Esophagus muscularis mucosa (tissue), 4 donors: ENCODE measurements at places on chromosomes 11 and 22. TPM values are rescaled to one million over a fixed set of nuclear protein-coding genes. Genes with fewer than 3 reads are reported as not detected.

DNA sequence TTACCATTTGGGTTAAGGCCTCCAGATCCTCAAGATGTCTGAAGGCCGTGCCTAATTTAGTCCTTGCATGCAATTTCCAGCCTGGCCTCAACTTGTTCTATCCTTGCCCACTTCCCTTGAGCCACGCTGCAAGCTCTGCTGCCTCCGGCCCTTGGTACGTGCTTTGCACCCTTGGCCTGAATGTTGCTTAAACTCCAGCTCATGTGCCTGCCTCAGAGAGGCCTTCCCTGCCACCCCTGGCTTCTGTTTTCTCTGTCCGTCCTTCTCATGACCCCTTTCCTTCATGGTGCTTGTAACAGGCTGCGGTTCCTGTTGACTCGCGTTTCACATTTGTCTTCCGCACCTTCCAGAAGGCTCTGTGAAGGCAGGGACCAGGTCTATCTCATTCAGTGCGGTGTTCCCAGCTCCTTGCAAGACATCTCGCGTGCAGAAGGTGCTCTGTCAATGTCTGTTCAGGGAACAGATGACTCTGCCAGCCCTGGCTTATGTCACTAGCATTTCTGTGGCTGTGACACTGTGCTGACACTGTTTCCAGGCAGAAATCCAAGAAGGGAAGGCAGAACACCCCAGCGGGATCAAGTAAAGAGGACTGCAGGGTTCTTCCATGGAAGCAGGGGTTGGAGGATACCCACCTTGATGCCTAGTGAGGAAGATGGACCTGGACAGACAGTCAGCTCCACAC is 61.8 kb downstream of the FBLN1 start:
- no peaks in the 10 kb centered on the region for H3K4me1 ChIP-seq
- H3K27me3 ChIP-seq = no peaks in the 10 kb centered on the region
- peaks cover 27% of the 10 kb centered on the region for H3K36me3 ChIP-seq
- no peak overlapping the region for H3K27ac ChIP-seq

GRCh38 chr22:29214232-29214631 is 8.5 kb downstream of the EMID1 start:
- no peaks in the 10 kb centered on the region for H3K4me1 ChIP-seq
- H3K27me3 ChIP-seq = no peaks in the 10 kb centered on the region
- H3K4me3 ChIP-seq = no peak overlapping the region
- no peaks in the 10 kb centered on the region for H3K36me3 ChIP-seq
- no peak overlapping the region for H3K27ac ChIP-seq

DNA sequence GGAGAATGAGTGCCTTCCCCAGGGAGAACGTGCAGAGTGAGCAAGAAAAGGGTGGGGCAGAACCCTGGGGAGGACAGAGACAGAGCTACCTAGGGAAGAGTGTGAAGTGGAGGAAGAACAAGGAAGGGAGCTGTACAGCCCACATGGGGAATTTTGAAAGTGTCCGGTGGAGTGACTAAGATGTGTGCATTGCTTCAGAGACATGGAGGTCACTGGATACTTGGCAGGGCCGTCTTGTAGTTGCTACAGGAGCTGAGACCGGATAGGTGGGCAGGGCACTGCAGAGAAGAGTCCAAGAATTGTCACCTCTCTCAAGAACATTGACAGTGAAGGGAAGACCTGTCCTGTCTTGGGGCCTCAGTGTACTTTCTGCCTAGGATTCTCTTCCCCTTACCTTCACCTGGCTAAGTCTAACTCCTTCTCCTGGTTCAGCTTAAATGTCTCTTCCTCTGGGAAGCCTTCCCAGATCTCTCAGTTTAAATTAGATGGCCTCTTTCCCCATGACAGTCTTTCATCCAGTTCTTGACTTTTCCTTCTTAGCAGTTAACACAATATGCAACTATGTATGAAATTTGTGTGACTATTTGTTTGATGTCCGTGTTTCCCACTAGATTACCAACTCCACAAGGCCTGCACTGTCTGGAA is 9.2 kb upstream of the P2RY6 start:
- H3K36me3 ChIP-seq = no peaks in the 10 kb centered on the region
- H3K4me1 ChIP-seq = peaks cover 12% of the 10 kb centered on the region
- H3K4me3 ChIP-seq = no peak overlapping the region
- no peak overlapping the region for H3K27ac ChIP-seq

GRCh38 chr22:17336061-17336460 is 33.2 kb upstream of the CECR2 start:
- H3K4me3 ChIP-seq = no peak overlapping the region
- H3K36me3 ChIP-seq = no peaks in the 10 kb centered on the region
- H3K27me3 ChIP-seq = no peaks in the 10 kb centered on the region
- no peak for DNase-seq
- no peak overlapping the region for H3K27ac ChIP-seq
- no peaks in the 10 kb centered on the region for H3K4me1 ChIP-seq

DNA sequence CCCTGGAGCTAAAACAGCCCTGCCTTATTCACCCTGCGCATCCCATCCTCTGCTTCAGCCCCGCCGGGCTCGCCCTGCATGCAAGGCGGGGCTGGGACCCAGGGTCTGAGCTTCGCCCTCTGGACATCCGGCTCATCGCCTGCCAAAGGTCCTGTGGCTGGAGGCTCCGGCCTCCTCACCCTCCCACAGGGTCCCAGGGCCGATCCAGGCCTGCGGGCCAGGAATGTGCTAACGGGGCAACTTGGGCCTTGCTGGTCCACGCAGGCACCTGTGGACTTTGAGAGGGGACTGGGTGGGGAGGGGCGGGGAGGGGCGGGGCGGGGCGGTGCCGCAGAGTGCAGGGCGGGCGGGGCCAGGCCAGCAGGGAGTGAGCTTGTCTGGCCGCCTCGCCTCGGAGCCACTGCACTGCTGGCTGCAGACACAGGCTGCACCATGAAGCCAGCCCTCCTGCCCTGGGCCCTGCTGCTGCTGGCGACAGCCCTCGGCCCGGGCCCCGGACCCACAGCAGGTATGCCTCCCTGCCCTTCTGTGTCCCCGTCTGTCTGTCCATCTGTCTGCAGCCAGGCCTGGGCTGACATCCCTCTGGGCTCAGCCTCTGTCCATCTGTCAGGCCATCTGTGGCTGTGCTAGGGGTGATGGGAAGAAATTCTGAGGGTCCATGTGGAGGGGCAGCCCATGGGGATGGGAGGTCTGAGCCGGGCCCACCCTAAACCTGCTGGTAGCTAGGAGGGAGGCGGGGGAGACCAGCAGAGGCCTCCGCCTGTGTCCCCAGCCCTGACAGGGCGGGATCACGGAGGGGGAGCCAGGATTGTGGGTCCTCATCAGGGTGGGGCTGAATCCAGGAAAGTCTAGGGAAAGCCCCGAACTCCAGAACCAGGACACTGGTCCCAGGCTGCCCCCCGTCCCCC is at the start of gene SUSD2:
Gene SUSD2, plus strand, starts transcription at position 400 of the 908 bp plus-strand sequence. Its CDS starts 33 bp downstream, at position 433.
- H3K4me1 ChIP-seq = peaks cover 62% of the 10 kb centered on the region
- peak within 1 kb of the TSS; percentile 62 for H3K27ac ChIP-seq
- H3K4me3 ChIP-seq = peak within 1 kb of the TSS; percentile 2
- no peaks in the 10 kb centered on the region for H3K27me3 ChIP-seq

GRCh38 chr11:26537341-26537740 is 34.7 kb downstream of the MUC15 start:
- no peaks in the 10 kb centered on the region for H3K4me1 ChIP-seq
- H3K27ac ChIP-seq = no peak overlapping the region
- no peaks in the 10 kb centered on the region for H3K36me3 ChIP-seq

DNA sequence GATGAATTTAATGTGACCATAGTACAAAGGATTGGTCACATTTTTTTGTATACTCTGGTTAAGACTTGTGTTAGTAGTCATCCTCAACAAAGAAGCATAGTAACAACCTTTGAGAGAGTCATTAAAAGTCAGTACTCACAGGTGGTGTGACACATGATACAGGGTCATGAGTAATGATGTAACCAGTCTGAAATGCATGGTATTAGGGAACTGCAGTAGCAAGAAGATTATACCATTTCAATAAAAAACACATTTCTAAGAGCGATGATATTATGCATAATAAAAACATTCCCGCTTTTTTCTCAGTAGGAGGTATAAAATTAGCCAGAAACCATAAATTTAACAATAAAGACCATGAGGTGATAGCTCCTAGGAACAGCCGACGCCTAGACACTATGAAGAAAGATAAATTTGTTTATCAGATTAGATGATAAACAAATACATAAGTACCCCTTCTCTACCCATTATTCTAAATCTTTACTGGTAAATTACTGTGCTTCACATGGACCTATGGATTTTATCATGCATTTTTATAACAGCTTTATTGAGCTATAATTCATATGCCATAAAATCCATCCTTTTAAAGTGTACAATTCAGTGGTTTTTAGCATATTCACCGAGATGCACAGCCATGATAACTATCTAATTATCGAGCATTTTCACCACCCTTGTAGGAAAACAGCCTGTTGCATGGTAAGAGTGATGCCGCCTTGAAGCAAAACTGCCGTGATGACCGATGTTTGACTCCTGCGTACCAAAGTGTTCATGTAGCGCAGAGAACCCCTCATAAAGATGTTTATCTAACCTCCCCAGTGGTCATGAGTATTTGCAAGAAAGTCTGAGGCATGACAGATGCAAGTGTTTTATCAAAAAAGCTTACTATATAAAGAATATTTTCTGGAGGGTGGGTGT is 41.8 kb downstream of the TMPRSS5 start:
- DNase-seq = no peak
- H3K27ac ChIP-seq = no peak overlapping the region
- no peaks in the 10 kb centered on the region for H3K36me3 ChIP-seq
- no peaks in the 10 kb centered on the region for H3K27me3 ChIP-seq
- no peak overlapping the region for H3K4me3 ChIP-seq

DNA sequence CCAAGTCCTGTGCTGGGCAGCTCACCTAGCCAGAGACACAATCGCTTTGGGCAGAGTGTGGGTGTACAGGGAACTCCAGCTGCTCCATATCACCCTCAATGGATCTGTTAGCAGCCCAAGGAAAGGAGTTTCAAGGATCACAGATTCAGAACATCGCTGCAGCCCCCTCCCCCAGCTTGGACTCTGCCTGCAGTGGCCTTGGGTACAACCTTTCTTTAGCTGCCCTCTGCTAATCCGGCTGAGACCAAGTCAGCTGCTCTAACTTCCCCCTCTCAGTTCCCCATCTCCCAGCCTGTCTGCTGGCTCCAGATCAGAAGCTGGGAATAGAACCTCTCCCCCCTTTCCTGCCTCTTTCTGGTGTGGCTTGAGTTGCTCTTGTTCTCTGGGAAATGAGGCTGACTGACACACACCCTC is 1.3 kb downstream of the TMEM86A start:
- H3K36me3 ChIP-seq = peaks cover 5% of the 10 kb centered on the region
- DNase-seq = no peak
- no peaks in the 10 kb centered on the region for H3K27me3 ChIP-seq
- no peak overlapping the region for H3K27ac ChIP-seq
- H3K4me1 ChIP-seq = peaks cover 18% of the 10 kb centered on the region

The GALR3 gene
- total RNA-seq = not detected

The NRIP3 gene
- 2.1 TPM for total RNA-seq

The CASP4 gene
- total RNA-seq = 107 TPM

The ADAMTS15 gene
- 11.4 TPM for total RNA-seq

The C11orf86 gene
- not detected for total RNA-seq
